ENCODE measurements at places on chromosomes 7 and 10.

DNA sequence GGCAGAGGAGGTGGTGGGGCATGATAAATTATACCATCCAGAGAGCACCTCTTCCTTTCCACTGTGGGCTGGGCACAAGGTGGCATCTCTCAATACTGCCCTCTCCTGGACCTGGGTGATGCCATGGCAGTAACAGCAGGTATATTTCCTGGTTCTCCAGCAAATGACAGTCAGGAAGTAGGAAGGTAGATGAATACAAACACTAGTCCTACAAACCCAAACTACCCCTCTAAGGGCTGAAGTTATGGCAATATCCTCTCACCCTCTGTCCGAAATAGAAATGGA is 1004.9 kb downstream of the KCNMA1 start:
- no peak for DNase-seq

DNA sequence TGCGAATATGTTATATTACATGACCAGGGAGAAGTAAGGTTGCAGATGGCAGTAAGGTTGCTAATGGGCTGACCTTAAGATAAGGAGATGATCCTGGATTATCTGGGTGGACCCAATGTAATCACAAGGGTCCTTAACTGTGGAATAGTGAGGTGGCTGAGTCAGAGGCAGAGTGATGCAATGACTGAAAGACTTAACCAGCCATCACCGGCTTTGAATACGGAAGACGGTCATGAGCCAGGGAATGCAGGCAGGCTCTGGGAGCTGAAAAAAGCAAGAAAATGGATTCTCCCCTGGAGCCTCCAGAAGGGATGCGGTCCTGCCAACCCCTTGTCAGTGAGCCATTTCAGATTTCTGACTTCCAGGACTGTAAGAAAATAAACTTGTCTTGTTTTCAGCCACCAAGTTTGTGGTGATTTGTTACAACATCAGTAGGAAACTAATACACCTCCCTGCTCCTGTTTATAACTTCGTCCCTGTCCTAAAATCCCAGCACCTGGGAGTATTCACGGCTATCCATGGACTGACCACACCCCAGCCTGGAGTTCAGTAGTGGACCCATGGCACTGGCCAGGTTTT is 4.6 kb upstream of the C10orf95 start:
- no peak for DNase-seq

DNA sequence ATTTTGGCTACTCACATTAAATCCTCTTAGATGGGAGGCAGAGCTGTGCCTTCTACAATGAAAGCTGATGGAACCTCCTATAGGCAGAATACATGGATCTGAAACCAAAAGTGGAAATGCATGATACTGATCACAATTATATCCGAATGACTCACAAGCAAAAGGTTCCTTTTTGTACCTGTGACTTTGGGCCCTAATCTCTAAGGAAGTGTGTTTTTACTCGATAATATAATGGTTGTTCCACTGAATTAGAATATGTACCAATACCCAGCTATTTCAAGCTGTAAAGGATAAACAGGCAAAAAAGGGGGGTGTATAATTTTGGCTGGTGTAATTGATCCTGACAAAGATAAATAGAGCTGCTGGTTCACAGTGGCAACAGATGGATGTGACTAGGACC is 17.6 kb upstream of the LAMB1 start:
- no peak for DNase-seq

DNA sequence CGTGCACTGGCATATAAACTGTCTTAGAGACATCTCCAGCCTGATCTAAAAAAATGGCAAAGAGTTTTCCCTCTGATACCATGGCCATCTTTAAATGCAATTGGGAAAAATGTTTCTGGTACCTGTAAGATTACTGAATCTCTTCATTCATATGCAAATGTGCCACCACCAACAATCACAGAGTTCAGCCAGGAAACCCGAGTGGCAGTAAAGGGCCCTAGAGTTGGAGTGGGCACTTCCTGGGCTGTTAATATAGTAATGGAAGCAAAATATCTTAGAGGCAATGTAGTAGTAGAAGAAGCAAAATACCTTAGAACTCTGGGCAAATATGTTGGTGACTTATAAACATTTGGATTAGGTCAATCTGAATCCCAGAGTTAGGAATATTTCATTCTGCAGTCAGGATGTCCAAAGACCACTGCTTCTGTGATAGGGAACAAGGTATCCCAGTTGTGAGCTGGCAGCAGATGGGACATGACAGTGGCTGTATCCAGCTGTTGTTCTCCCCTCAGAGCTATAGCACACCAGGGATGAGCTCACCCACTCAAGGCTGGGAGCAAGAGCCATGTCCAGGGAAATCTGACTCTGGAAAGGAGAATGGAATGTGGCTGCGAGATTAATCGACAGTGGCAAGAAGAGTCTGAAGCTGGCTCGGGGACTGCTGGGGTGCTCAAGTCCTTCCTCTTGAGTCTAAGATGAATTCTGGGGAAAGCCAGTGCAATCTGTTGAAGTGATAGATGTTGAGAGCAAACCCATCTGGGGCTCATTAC is 332.1 kb downstream of the PHTF2 start:
- DNase-seq: no peak

GRCh38 chr7:80172387-80172786 is 37.8 kb downstream of the GNAI1 start:
- no peak for DNase-seq

DNA sequence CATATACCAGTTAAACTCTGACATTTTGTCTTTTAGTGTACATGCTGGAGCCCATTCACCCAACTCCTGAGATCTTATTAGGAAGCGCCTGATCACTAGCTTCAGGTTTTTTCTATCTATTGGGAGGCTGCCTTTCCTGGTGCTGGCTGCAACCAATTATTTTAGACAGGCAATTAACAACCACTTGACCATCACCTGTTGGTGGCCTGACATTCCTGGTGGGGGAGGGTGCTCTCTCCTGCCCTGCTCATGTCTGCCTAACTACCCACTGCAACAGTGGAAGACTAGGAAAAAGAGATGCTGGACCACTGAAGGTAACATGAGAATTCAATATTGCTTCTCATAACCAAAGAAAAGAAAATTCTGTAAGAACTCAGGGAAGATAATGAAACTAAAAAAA is 190.3 kb upstream of the GRM3 start:
- DNase-seq: no peak
